Muscle of arm (tissue), 14 donors: ENCODE measurements at places on chromosomes 3 and 15.
A peak's percentile ranks its signal among the peaks of the same experiment; 100 is the strongest.

- DNase-seq: no peak
These were observed 54.2 kb upstream of the CMTM8 start for GRCh38 chr3:32184187-32184730.

DNA sequence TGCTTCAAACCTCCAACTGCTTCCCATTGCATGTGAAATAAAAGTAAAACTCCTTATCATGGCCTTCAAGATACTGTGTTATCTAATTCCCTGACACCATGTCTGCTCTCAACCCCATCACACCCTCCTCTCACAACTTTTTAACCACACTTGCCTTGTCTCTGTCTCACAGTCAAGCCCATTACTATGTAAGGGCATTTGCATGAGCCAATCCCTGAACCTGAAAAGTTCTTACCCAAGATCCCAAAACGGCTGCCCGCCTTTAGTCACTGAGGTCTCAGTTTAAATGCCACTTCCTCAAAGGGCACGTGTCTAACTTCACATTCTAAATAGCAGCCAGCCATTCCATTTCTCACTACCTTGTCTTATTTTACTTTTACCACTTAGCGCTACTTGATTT is 83.1 kb downstream of the SST start:
- no peak for DNase-seq

GRCh38 chr3:174430986-174431385 is 428.1 kb upstream of the NAALADL2 start:
- no peak for DNase-seq

DNA sequence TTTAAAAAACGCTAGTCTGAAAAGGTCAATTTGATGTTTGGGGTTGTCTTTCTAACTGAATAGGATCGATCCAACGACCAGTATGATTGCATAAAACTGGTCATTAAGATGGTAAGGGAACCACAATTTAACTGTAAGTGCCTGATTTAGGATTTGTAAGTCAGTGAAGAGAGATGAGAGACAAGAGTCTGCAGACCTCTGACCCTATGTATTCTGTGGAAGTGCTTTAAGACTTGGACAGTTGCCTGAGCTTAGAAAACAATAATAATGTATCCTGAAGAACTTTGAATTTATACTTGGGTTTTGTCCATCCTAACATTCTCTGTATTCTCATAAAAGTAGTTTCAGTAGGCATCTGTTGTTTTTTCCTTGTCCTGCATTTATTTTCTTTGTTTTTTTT is 221.4 kb upstream of the SUCLG2 start:
- no peak for DNase-seq

- DNase-seq: peak; percentile 93
These were observed 67.0 kb downstream of the NOX5 start for GRCh38 chr15:69081310-69082004.

GRCh38 chr15:66786222-66786621 is 84.2 kb downstream of the SMAD6 start:
- DNase-seq: no peak

DNA sequence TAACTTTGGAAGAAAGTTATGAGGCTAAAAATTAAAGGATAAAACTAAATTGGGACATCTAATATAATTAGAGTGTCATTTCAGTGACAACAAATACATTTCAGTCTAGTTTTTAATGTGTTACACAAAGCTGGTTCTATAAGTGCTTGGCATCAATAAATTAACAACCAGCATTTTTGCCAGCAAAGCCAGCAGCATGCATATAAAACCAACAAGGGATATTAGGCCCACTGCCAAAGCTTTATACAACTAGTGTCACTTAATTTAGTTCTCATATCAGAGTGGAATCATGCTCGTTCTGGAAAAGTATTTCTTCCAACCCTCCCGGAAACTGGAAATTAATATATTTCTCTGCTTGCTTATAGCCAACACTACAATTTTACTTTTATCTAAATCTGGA is 88.8 kb downstream of the THBS1 start:
- no peak for DNase-seq

GRCh38 chr15:35439291-35439690 is 106.7 kb downstream of the DPH6 start:
- peak; percentile 57 for DNase-seq

GRCh38 chr3:51955175-51955892 is at the start of gene GPR62:
TSS of gene GPR62 (plus strand) at chr3:51955381. CDS start at chr3:51955653, 272 bp downstream.
- DNase-seq: no peak

GRCh38 chr3:78571486-78571885 is 1196.3 kb downstream of the ROBO1 start:
- no peak for DNase-seq

- DNase-seq: no peak
These were observed 19.2 kb downstream of the SLC15A2 start for GRCh38 chr3:121913305-121913990.

- peak; percentile 50 for DNase-seq
These were observed 38.2 kb downstream of the TGFBR2 start for GRCh38 chr3:30644615-30645014.

DNA sequence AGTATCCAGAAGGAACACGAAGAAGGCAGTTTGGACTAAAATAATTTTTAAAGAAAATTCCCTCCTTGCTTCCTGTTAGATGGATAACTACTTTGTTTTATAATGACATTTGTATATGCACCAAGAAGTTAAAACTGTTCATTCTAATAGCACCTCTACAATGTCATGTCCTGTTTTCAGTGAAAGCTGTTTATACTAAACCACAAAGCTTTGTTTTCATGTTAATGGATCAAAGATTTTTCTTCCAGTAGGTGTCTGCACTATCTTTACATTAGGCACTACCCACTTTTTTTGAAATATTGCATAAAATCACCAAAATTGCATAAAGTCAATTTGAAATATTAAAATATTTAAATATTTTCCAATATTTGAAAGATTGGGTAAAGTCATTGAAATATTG is 10.1 kb downstream of the RARRES1 start:
- no peak for DNase-seq

GRCh38 chr15:78909160-78909695 is 35.6 kb downstream of the CTSH start:
- no peak for DNase-seq

DNA sequence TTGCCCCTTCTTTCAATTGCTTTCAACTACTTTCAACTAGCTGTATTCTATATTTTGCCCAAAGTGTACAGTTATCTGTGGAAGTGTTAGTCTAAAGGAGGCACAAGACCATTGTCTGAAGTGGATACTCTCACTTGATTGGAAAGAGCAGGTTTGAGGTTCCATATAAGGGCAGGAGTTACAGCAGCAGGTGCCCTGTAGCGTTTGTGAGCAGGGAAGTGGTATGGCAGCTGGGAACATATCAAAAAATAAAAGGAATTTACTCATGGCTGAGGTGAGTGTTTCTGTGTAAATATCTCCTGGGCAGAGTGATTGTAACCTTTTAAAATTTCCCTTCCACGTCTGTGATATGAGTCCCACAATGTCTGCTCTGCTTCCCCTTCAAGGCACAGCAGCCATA is 38.5 kb upstream of the DNAJC13 start:
- no peak for DNase-seq

GRCh38 chr3:172307141-172307560 is 141.1 kb downstream of the GHSR start:
- DNase-seq: no peak

GRCh38 chr15:67945131-67945530 is 105.3 kb upstream of the RNU6-1 start:
- no peak for DNase-seq

GRCh38 chr15:31727612-31728011 is 302.7 kb upstream of the CHRNA7 start:
- no peak for DNase-seq

- DNase-seq: no peak
These were observed 409.1 kb upstream of the PDZRN3 start for GRCh38 chr3:74033806-74034205.

- DNase-seq: no peak
These were observed 1.4 kb upstream of the NECTIN3 start for GRCh38 chr3:111069974-111070771.

DNA sequence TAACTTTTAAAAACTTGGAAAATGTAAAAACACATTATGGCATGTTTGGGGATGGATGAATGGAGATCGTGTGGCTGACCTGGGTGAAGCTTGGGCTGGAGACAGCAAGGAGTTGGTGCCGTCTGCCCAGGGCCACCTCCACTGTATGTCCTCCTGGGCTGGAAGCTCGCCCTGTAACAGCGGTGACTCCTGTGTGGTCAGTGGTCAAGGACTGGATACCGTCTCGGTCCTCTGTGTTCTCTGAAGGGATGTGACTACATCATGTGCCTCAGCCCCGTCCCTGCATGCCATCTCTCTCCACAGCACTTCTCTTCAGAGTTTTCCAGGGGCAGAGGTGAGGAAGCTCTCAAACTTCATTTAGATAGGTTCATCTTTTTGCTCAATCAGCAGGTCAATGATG is 9.5 kb downstream of the LIMD1 start:
- DNase-seq: no peak

GRCh38 chr3:53845103-53845880 is 927 bp downstream of the CHDH start:
- peak; percentile 67 for DNase-seq

- DNase-seq: no peak
These were observed 7.5 kb upstream of the HAPLN3 start for GRCh38 chr15:88902846-88903245.

- DNase-seq: no peak
These were observed 194.7 kb downstream of the NEK10 start for GRCh38 chr3:27174530-27174929.

GRCh38 chr3:25480811-25481210 is 52.7 kb downstream of the RARB start:
- DNase-seq: no peak

DNA sequence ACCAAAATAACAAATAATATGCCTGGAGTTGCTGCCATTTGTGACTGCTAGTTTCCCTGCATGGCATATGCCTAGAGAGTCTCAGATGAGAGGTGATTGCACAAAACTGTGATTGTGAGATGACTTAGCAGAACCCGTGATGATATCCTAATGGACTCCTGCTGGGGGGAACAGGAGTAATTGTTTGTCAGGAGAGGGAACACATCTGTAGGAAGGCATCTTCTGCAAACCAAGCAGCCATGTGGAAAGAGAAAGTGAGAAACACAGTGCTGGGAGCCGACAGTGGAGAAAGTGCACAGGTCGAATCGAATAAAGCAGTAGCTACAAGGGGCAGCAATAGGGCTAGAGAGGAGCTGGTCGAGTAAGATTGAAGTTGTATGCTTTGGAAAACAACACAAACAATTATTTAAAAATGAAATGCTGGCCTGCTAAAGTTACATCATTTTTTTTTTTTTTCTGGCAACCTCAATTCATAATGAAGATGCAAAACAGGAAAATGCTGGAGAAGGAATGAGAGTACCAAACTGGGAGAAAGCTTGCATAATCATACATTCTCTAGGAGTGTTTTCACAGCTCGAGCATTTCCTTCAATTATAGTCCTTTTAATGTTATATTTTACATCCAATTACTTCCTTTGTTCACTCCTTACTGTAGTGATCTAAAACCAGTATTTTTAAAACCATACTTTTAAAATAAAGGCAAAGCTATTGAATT is 494.2 kb upstream of the AGTR1 start:
- no peak for DNase-seq

- DNase-seq: no peak
These were observed 72.2 kb downstream of the ZNF148 start for GRCh38 chr3:125302932-125303331.

GRCh38 chr15:63422891-63423590 is 41.4 kb upstream of the CA12 start:
- DNase-seq: peak; percentile 35

GRCh38 chr15:92616621-92617548 is 38.7 kb downstream of the FAM174B start:
- DNase-seq: peak; percentile 86

GRCh38 chr15:40918799-40919392 is 10.2 kb upstream of the DLL4 start:
- no peak for DNase-seq

DNA sequence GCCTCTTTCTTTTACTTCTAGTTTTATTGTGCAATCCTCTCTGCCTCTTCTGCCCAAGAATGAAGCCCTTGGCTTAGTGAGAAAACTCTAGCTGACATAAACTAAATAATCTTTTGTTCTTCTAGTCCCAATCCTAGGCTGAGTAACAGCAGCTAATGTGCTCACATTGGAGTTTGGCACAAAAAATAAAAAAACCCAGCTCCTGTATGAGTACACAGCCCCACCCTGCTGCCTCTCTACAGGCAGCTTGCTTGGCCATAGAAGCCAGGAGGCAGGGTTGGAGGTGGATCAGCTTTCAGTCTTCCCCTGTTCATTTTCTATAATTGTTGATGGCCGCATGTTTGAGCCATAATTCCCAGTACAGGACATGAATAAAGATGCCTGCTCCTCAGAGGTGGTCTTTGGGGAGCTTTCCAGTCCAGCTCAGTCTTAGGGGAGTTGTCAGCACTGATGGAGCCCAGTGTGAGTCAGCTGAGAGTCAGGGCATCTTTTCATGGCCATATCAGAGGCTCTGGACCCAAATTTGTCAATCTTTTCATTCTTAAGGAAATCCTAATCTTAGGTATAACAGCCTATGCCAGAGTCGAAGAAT is 46.7 kb downstream of the RTP1 start:
- DNase-seq: no peak

GRCh38 chr15:92665100-92665555 is 9.6 kb upstream of the FAM174B start:
- peak; percentile 75 for DNase-seq

- DNase-seq: no peak
These were observed 59.2 kb downstream of the UACA start for GRCh38 chr15:70704166-70704565.

- no peak for DNase-seq
These were observed 15.9 kb downstream of the RCN2 start for GRCh38 chr15:76947454-76947853.

GRCh38 chr3:65978116-65978515 is 60.6 kb downstream of the MAGI1 start:
- no peak for DNase-seq

DNA sequence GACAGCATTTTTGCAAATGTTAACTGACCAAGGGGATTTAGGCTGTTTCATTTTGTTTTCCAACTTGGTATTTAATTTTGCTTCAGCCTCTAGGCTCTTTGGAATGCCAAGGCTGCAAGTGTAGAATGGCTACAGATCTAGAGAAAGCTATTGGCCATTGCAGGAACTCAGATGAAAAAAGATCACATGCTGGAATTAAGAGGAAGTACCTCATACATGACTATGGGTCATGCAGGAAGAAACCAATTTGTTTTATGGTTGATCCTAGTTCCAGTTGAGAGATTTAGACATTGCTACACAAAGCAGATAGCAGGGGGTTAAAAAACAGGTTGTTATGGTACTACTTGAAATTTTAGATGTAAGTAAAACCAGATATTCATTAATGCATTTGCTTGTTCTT is 12.7 kb upstream of the CLDN16 start:
- no peak for DNase-seq

GRCh38 chr15:75739791-75740190 is 27.1 kb upstream of the CSPG4 start:
- DNase-seq: no peak

GRCh38 chr3:171695426-171695825 is 114.9 kb downstream of the PLD1 start:
- peak; percentile 22 for DNase-seq

GRCh38 chr3:148992027-148992634 is 791 bp downstream of the GYG1 start:
- no peak for DNase-seq

DNA sequence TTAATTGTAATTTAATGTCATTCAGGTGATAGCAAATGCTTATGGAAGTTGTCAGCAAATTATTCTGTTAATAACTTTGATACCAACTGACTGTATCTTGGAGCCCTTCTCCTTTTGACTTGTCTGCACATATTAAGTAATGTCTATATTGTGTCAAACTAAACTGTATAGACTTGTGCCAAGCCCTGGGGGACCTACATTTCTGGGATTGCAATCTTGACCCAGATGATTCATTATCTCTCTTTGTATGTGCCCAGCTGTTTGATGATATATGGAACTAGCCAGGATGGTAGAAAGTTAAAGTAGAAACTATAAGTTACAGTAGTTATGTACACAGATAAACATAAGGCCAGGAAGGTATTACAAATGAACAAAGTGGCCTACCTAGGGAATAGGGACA is 402.8 kb upstream of the RARB start:
- DNase-seq: no peak
